ENCODE measurements at places on chromosomes 16 and 17.
A peak's percentile ranks its signal among the peaks of the same experiment; 100 is the strongest.

GRCh38 chr16:72125635-72126428, 32.2 kb downstream of the DHX38 start:
- DNase-seq = no peak

GRCh38 chr17:2101448-2102257, 46.8 kb downstream of the HIC1 start:
- peak; percentile 83 for DNase-seq

GRCh38 chr17:34420254-34420766, 57.3 kb upstream of the CCL1 start:
- peak; percentile 65 for DNase-seq

- DNase-seq = no peak
Observed at GRCh38 chr16:19737306-19738038, 19.4 kb downstream of the IQCK start.

GRCh38 chr17:1915889-1916288, 86.1 kb downstream of the RPA1 start:
- no peak for DNase-seq

DNA sequence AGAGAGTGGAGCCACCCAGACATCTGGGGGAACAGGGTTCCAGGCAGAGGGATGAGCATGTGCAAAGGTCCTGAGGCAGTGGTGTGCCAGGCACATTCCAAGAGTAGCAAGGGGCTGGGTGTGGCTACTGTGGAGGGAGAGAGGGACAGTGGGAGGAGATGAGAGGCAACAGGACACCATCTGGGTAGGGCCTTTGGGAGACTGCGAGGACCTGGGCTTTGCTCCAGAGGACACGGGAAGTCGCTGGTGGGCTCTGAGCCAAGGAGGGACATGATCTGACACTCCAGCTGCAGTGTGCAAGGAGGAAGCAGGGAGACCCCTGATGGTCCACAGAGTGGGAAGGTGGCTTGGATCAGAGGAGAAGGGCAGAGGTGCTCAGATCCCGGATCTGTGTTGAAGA, 56.7 kb upstream of the MED9 start:
- DNase-seq = no peak

DNA sequence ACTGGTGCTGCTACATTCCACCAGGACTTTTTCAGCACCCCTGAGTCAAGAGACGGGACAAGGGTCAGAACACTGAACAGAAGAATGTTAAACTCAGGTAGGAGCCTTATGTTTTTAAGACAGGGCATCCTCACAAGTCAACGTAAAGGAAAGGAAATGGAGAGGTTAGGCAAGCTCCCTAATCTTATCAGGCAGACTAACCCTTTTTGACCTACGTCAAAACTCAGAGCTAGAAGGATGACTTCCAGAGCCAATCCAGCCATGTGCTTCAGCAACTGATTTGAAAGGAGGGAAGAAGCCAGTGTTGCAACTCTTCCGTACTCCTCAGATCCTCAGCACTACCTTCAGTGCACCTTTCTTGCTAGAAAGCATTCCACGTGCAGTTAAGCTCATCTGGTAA, 46.8 kb downstream of the REXO5 start:
- DNase-seq = no peak

DNA sequence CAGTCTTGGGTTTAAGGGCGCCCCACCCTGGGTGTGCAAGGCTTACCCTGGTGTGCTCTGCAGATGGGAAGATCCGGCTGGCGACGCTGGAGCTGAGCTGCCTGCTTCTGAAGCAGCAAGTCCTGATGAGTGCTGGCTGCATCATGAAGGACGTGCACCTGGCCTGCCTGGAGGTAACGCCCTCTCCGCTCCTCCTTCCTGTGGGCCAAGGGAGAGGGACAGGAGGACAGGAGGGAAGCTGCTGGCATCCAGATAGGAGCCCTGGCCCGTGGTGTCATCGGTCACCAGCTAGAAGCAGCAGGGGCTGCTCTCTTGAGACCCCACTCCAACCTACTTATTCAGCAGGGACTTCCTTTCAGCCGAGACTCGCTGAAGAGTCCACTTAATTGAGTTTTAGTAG, 97.8 kb downstream of the CLEC16A start:
- no peak for DNase-seq

- no peak for DNase-seq
Observed at GRCh38 chr16:52398491-52398960, 148.4 kb downstream of the TOX3 start.

DNA sequence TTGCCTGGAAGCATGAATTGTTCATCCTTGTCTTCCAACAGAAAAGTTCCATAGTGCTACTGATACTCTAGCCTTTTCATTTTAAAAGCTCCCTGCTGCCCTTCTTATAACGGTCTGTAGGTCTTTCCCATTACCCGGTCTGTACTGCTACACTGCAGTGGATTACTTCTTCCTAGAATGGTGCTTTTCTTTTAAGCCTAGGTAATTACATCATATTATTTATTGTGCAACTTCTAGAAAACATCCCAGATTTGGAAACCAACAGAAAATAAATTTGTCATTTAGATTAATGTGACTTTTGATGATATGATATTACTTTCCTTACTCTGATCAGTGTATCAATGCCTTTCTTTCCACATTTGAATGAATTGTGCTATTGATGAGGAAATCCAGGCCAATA, 199.4 kb downstream of the TANC2 start:
- no peak for DNase-seq

- DNase-seq = no peak
Observed at GRCh38 chr17:18205861-18206260, 19.6 kb upstream of the LLGL1 start.

DNA sequence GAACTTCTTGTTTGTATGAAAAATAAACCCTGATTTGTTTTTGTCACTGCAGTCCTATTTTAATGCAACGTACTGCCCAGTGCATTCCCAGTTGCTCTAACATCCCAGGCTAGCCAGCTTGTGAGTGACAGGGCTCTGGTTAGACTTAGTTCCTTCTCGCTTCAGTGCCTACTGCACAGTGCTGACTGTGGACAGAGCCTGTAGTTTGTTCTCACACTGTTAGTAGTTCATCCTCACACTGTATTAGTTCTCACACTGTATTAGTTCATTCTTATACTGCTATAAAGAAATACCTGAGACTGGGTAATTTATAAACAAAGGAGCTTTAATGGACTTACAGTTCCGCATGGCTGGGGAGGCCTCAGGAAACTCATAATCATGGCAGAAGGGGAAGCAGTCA, 116.6 kb upstream of the SALL1 start:
- DNase-seq = no peak

DNA sequence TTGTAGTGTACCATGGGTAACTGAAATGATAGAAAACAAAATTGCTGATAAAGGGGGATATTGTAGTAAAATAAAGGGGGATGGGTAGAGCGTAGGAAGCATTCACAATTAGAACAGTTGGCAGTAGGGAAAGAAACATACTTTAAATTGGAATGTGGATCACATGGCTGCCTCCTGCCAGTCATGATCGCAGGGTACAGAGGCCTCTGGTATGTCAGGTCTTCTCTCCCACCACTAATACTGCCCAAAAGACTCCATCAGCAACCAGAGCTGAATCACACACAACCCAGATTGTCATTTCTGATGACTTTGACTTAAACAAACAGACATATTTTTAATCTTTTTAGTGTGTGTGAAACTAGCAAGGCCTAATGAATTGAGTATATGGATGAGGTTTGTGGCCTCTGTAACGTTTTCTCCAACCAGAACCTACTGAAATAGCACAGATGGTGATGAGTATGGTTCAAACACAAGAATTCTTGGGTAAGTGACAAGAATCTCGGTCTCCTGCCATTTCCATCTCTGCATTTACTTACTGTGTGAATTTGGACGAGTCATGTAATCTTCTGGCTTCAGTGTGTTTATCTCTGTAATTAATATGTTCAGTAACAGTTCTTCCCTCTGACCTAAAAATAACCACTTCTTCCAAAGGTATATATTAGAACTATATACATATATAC, 112.6 kb downstream of the USP22 start:
- no peak for DNase-seq

GRCh38 chr16:85755929-85756768, 5.3 kb upstream of the C16orf74 start:
- DNase-seq = no peak

- no peak for DNase-seq
Observed at GRCh38 chr16:49886554-49887094, 30.7 kb upstream of the ZNF423 start.

DNA sequence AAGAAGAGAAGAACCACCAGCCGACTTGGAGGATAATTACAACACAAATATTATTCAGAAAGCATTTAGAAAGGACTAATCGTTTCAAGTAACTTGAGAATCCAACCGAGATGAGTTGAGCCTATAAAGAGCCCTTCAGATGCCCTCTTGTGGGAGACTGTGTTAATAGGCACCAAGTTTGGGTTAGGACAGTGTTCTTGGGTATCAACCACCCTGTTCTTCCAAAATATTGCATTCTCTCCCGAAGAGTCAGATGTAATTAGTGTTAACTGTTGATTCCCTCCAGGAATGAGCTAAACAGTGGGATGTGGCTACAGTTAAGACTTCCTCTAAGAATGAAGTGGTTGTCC, 87.8 kb upstream of the NOL11 start:
- DNase-seq = no peak

DNA sequence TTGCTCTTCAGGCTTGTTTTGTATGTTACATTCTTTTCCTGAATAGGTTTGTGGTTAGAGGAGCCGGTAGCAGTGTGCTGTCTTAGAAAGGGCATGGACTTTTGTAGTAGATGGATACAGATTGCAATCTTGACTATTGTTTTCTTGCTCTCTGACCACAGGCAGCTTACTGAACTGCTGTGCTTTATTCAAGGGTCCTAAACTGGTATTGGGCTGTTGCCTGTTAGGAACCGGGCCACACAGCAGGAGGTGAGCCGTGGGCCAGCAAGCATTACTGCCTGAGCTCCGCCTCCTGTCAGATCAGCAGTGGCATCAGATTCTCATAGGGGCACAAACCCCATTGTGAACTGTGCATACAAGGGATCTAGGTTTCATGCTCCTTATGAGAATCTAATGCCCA, 373.9 kb downstream of the CPPED1 start:
- no peak for DNase-seq

DNA sequence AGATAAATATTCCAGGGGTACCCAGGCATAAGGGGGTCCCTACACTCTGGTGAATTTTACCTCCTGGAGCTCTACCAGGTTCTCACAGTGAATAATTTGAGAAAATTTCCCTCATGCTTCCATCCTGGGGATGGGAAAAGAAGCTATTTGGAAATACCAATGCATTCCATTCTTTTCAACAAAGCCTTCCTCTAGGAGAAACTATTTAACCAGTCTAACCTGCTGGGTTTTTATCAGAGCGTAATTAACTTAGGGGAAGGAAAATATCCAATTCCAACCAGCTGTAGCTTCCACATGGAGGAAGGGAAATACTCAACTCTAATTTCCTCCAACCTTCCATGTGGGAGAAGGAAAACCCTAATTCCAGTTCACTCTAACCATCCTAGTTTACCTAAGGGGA, 17.0 kb downstream of the MFSD6L start:
- DNase-seq = no peak

- no peak for DNase-seq
Observed at GRCh38 chr17:33055171-33055611, 63.5 kb downstream of the SPACA3 start.

All from CD4-positive, alpha-beta T cell treated with Interleukin-6 for 4 hours (primary cell).